ENCODE measurements at places on chromosomes 4 and X. TPM values are rescaled to one million over a fixed set of nuclear protein-coding genes. Genes with fewer than 3 reads are reported as not detected.

GRCh38 chrX:30981968-30982367, 89.9 kb downstream of the FTHL17 start:
- no peak for DNase-seq

Gene STPG2
- total RNA-seq, result not detected

DNA sequence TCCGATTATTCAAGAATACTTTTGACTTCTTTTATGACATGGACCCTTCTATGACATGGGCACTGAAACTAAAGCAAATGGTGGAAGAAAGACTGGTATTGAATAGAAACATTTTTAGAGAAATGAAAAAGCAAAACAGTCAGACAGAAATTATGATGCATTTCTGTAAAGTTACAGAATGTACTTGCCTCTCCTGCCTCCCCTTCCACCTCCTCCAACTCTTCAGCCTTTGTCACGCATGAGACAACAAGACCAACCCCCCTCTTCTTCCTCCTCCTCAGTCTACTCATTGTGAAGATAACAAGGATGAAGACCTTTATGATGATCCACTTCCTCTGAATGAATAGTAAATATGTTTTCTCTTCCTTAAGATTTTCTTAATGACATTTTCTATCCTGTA, 46.3 kb upstream of the HUWE1 start:
- DNase-seq, result no peak

Gene PAGE5
- total RNA-seq, result 149 TPM

GRCh38 chrX:40418813-40419195, 162.0 kb upstream of the ATP6AP2 start:
- no peak for DNase-seq

DNA sequence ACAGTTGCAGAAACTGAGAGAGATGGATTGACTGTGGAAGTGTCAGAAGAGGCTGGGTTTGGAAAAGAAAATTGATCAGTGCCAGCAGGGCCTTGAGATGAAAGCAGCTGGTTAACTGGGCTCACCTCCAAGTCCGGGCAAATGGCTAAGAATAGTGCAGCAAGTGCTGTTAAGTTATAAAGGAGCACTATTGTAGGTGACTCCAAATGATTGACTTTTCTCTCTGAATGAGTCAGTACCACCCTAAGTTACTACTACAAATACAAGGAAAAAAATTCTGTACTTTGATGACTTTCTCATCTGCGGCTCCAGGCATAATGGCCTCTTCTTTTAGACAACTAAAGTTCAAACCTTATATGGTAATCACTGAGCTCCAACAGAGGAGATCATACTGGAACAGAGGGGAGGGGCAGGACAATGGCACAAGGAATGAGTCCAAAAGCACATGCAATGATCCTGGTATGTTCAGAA, 733.4 kb upstream of the INTU start:
- no peak for DNase-seq

Gene SSX2B
- 3.3 TPM for total RNA-seq

DNA sequence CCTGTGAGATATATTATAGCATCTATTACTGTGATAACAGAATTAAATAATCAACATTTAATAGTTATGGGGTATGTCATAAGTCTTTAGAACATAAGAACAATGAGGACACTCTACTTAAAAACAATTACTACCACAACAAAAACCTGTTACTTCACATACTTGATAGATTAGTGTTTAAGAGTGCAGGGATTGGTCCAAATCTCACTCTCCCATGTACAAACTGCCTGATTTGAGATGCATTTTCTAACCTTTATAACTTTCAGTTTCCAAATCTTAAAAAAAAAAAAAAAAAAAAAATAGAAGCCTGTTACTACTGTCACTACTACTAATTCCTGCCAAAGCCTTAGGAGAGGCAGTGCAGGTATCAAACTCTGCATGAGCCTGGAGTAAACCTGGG, 5.6 kb downstream of the PCDH18 start:
- no peak for DNase-seq

GRCh38 chr4:70908993-70909556, 6.9 kb downstream of the MOB1B start:
- no peak for DNase-seq

- DNase-seq, result peak; percentile 68
These were observed 895 bp downstream of the SMIM14 start for GRCh38 chr4:39637586-39638353.

Gene MSX1
- total RNA-seq, result 6.3 TPM

Gene SLC9B1
- total RNA-seq, result 0.78 TPM

Gene CHRNA9
- total RNA-seq, result not detected

Gene GRIA2
- not detected for total RNA-seq

Gene CLNK
- total RNA-seq, result not detected

DNA sequence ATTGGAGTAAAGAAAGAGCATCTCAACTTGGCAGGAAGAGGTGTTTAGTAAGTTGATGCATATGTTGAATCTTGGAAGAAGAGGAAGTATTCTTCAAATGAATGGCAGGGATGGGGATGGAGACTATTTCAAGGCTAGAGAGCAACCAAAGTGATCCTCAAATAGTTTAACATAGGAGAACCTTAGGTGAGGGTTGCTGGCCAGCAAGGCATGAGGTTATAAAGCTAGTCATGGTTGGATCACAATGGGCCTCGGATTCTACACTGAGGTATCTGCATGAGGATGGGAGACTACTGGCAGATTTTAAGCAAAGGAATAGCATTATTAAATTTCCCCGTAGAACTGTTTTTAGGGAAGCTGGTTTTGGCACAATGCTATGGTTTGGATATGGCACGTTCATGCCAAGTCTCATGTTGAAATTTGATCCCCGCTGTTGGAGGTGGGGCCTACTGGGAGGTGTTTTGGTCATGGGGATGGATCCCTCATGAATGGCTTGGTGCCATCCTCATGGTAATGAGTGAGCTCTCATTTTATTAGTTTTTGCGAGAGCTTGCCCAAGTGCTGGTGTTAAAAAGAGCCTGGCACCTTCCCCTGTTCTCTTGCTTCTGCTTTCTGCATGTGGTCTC, 41.9 kb upstream of the ETNPPL start:
- DNase-seq, result no peak

DNA sequence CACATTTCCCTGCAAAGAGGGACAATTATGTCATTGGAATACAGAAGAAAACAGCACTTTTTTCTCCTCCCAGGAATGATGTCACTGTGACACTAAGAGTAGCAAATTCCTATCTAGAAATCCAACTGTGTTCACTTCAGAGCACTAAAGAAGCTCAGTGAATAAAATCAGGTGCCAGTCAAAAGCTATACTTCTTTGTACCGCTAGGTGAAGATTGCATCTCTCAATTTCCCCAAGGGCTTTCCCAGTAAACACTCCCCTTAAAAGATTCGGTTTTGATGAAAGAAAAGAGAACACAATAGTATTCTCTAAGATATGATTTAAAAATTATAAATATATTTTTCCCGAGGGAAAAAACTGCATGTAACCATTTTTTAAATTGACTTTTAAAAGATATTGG, 104.7 kb upstream of the MID1 start:
- peak; percentile 32 for DNase-seq

DNA sequence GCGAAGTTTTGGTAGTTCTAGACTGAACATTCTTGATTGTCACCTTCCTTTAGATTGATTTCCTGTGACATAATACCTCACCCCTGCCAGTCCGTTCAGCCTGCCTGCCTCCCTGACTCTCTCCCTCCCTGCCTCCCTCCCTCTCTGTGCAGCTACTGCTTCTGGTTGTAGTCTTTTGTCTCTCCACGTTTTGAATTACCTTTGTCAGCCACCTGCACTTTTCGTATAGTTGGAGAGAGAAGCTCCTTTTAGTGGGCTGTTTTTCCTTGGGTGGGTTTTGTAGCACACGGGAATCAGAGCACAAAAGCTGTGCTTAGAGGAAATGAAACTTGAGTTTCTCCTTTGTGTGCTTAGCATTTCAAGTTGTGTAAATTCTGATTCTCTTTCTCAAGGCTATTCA, 32.6 kb upstream of the MSMO1 start:
- no peak for DNase-seq

Gene PRDX4
- total RNA-seq, result 130 TPM

Gene ALAS2
- total RNA-seq, result 31.3 TPM

DNA sequence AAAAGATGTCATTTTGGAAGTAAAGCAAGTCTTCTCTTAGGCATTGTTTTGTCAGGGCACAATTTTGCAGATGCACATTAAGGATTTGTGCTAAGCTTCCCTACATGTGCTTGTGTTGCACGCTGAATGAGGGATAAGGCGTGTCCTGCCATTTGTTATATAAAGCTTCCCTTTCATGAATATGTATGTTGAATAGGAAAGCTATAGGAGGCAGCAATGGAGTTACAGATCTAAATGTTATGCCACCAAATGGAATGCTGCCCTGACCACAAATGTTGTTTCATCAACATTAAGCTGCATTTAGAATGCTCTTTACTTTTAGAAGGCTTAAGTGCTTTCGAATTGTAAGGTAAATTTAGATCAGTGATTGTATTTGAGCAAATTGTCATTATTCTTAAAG, 20.9 kb downstream of the SGMS2 start:
- DNase-seq, result no peak

GRCh38 chrX:10726647-10727046, 106.3 kb upstream of the MID1 start:
- DNase-seq, result no peak

DNA sequence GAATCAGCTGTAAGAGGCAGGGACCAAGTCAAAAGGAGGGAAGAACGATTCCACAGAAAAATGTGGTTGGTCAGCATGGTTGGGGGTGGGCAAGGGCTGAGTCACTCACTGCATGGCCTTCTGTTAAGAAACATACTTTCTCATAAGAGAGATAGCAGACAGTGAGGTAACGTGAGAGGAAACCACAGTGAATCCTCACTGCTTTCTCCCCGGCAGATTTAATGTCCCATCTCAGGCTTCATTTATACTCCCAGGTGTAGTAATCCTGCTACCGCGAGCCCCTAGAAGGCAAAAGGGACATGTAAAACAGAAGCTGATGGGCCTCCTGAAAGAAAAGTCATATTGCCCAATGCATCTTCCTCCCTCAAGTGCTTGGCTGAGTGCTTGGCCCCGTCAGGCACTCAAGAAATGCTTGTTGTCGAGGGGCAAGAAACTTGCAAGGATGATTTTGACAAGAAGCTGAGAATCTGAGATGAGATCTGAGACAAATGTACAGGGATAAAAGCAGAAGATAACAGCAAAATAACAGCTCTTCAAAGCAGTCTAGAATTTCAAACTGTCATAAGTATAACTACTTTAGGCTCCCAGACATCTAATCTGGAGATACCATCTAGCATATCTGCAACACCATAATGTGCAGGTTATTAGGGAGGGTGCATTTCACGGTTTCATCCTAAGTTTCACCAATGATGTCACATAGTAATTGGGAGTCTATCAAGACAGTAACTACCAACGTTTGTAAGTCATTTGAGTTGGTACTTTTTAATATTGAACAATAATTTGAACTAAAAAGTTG, 40.2 kb downstream of the SH3KBP1 start:
- peak; percentile 16 for DNase-seq

DNA sequence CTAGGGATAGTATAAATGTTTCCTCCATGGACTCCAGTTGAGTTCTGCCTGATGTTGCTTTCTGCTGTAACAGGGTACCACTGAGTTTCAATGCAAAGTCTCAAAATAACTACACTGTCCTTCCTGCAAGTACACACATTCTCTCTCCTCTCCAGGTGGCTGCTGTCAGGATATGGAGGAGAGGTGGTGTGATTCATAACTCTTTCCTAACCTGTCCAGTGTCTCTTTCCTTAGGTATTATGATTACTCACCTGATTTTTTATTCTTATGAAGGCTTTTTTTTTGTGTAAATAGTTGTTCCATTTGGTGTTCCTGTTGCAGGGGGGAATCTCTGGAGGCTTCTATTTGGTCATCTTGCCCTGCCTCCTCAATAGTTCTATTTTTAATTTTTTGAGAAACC, 39.8 kb upstream of the POF1B start:
- DNase-seq, result no peak

DNA sequence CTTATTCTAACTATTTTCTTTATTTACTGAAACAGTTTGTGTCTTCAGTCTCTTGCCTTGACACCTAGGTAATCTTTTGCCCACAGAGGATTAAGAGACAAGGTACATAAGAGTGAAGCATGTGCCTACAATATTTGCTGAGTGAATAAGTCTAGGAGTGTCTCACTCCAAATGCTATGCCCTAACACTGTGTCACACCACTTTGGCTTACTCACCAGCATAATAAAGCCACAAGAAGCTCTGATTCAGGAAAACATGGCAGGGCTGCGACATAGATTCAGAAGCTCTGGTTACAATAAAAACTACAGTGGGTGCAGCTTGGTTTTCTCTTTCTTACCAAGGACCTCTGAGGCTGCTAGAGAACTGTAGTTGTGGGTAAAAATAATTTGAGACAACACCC, 127.1 kb downstream of the RBM46 start:
- DNase-seq, result no peak

- no peak for DNase-seq
These were observed 401.1 kb upstream of the LCORL start for GRCh38 chr4:18422685-18423084.

DNA sequence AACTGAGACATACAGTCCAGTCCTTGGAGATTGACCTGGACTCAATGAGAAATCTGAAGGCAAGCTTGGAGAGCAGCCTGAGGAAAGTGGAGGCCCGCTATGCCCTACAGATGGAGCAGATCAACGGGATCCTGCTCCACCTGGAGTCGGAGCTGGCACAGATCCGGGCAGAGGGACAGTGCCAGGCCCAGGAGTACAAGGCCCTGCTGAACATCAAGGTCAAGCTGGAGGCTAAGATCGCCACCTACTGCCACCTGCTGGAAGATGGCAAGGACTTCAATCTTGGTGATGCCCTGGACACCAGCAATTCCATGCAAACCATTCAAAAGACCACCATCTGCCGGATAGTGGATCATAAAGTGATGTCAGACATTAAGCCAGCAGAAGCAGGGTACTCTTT, 20.4 kb upstream of the FRMPD3 start:
- DNase-seq, result no peak

Gene FGF13
- total RNA-seq, result 53.2 TPM

DNA sequence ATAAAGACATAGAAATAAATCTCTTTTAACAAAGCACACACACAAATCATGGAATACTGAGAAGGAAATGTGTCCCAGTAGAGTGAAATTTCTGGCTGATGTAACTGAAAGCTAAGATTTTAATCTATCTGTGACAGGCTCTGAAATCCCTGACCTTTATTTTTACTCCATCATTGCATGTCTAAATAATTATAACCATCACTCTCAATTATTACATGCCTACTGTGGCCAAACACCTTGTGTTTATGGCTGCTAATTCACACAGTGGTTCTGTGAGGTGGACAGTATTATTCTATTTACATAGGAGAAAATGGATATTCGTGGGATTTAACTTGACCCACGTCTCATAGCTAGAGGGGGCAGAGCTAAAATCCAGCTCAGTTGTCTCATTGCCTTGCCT, 438.1 kb downstream of the TLL1 start:
- no peak for DNase-seq

DNA sequence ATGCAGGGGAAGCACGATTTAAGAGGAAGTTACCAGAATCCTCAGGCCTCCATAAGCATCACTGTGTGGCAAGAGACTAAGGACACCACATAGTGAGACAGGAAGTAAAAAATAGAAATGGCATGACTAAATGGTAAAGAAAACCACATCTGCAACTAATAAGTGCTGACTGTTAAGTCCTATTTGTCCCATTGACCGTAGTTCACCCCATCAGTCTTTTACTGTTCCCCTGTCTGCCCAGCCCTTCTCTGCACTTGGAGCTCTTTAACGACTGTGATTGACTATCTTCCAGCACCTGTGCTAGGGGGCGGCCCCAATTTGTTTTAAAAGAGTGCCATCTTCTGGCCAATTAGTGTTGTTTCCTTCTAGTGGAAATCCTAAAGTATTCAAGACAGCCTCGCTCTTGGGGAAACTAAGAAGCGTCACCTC, 94.2 kb downstream of the MAOA start:
- peak; percentile 37 for DNase-seq

All from K562 (cell line).